Activated T-cell treated with anti-CD3 and anti-CD28 coated beads for 24 hours (primary cell): ENCODE measurements at places on chromosomes 7 and 10.

DNA sequence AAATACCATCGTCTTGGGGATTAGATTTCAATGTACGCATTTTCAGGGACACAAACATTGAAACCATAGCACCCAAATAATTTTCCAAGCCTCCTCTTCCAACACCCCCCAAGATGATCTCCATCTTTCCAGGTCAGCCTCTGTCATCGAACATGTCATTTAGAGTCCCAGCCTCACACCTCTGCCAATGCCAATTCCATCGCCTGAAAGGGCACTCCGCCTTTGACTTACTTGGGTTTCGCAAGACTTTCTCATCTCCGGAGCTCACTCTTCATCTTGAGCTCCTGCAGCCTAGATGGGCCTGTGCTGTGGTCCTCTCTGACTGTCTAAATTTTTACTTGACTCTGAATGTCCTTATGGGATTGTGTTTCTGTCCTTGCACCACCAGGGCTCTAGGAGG is 10.4 kb upstream of the FAM241B start:
- no peak for DNase-seq

- DNase-seq, result no peak
Observed at GRCh38 chr10:88170628-88171027, 307.2 kb downstream of the PTEN start.

DNA sequence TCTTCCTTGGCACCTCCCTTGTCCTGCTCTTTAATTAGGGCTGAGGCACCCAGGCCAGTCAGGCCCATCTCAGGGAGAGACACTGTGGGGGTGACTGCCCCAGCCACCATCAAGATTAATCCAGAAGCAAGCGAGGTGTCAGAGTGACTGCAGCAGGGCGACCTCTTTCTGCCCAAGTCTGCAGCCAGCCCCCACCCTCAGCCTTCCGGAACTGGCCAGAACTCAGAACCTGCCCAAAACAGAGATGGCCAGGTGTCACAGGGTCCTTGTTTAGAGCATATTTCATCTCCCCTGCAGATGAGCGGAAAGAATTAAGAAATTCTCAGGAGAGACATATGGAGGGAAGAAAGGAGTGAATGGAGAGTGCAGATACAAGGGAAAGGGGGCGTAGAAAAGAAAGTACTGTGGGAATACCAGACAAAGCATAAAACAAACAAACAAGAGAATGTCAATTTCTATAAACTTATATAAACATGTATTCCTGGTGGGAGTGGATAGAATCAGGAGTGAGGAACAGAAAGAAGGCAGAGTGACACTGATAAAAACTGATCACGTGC is 188.8 kb upstream of the NRP1 start:
- DNase-seq, result no peak

- DNase-seq, result no peak
Observed at GRCh38 chr7:125255810-125256209, 326.2 kb upstream of the POT1 start.

DNA sequence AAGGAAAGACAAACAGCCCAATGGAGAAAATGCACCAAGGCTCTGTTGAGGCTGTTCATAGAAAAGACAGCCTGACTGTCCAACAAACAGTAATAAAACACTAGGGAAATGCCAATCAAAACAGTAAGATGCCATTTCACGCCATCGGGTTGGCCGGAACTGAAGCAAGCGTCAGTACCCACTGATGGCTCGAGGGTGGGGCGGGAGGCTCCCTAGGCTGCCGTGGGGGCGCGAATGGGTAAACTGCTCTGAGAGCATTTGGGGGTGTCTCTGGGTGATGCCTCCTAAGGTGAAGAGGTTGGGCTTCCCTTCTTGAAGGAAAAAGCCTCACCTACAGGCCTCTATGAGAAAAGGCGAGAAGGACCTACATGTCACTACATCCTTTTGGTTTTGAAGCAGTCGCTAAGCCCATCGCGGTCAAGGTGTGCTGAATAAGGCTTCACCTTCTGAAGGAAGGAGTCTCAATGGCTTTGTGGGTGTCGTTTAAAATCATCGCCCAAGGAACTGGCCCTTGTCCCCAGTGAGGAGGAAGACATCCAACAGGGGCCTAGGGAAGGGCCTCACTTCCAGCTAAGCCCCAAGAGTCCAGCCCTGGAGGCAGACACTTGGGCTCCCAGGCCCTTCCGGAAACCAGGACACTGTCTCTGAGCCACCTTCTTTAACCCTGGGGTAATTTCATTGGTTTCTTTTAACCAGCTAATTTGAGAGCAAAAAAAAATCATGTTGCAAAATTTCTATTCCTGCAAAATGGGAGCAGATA is 98.5 kb upstream of the PPP2R2D start:
- no peak for DNase-seq

GRCh38 chr7:111878785-111879184 is 316.5 kb upstream of the IMMP2L start:
- no peak for DNase-seq

DNA sequence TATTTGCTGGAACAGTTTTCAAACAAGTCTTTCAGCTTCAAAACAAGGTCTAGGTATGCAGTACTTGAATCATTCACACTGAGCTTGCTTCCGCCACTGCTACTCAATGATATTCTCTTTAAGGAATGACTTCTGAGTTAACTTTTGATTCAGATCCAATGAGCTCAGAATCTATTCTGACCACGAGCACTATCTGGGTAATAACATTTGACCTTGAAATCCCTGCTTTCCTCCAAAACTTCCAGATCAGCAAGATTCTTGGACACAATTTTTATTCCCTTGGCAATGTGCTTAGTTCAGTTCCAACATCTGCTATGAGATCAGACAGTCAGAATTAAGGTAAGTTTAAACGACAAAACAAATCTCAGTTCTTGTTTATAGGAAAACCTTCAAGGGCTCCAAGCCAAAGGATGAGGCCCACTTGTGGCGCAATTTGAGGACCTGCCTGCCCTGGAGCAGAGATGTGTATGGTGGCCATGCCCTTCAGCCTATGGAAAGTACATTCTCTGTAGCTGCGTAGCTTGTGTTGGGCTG is 87.2 kb downstream of the RNF216 start:
- no peak for DNase-seq

GRCh38 chr10:6990891-6991290 is 410.8 kb upstream of the PRKCQ start:
- no peak for DNase-seq

DNA sequence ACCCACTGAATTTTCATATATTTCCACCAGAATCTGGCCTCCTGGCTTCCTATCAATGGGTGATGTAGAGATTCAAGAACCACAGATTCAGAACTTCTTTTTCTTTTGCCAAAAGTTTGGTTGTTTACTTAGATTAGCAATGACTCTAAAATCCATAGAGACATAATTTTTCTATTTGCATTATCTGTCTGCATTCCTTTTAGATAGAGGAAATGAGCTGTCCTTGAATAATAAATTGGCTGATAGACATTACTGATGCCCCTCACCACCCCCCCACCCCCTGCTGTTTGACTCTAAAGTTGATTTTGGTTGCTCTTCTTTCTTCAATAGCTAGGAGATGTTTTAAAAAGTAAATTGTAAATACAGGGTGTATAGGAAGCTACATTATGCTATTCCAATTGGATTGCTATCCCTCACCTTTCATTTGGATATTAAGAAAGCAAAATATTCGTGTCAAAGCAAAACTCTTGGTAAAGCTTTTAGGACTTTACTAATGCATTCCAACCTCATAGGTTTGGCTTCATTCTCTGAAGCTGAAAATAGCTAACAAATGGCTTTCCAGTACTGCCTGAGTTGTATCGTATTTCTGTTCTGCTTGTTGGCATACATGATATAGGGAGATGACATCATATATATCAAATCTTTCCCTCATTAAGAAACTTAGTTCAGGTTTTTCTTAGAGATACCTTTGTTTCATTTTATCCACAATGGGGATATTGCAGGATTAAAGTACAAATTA is 606.0 kb downstream of the ARL4A start:
- no peak for DNase-seq

DNA sequence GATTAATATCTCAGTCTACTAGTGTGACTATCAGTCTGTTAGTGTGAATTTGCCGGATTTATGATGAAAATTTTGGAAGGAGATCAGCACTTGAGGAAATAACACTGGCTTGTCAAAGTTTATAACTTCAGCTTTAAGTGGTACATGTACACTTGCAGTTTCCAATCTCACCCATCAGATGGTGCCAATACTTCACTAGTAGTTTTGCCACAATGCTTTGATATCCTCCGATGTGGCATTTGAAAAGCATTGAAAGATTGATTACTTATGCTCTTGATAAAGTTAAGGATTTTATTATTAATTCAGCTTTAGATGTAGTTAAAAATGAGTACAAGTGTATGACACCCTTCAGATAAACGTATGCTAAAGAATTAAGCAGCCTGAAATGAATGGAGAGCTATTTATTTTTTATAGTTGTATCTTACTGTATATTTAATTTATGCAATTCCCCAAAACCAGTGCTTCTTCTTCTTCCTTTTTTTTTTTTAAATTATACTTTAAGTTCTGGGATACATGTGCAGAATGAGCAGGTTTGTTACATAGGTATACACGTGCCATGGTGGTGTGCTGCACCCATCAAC is 98.2 kb downstream of the ANLN start:
- DNase-seq, result peak; percentile 23

DNA sequence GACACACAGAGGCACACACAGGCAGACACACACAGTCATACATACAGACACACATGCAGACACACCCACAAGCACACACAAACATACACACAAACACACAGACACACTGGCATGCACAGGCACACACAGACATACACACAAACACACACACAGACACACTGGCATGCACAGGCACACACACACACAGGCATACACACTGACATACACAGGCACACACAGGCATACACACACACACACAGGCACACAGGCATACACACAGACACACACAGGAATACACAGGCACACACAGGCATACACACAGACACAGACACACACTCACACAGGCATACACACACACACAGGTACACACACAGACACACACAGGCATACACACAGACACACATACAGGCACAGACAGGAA is 340.7 kb upstream of the VSTM2A start:
- DNase-seq, result no peak

DNA sequence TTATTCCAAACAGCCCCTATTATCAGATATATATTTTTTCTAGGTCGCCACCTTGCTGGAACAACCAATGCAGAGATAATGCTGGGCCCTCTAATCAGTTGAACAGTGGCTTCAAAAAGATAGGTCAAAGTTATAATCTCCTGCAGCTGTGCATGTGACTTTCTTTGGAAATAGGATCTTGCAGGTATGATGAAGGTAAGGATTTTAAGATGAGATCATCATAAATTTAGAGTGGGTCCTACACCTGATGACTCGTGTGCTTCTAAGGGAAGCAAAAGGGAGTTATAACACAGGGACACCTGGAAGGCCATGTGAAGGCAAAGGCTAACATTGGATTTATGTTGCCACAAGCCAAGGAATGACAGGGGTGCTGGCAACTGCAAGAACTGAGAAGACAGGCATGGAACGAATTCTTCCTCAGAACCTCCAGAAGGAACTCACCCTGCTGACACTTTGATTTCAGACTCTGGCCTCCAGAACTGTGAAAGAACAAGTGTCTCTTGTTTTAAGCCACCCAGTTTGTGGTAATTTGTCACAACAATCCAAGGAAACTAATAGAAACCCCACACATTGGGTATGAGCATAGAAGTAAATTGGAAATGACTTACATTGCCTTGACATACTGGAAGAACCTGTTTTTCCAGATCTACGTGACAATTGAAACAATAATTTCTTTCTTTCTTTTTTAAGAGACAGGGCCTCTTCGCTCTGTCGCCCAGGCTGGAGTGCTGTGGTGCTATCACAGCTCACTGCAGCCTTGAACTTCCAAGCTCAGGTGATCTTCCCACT is 34.4 kb downstream of the CCDC71L start:
- no peak for DNase-seq

- no peak for DNase-seq
Observed at GRCh38 chr10:48242171-48242904, 32.2 kb downstream of the FRMPD2 start.

GRCh38 chr10:72158176-72158575 is 57.6 kb upstream of the ANAPC16 start:
- DNase-seq, result no peak

DNA sequence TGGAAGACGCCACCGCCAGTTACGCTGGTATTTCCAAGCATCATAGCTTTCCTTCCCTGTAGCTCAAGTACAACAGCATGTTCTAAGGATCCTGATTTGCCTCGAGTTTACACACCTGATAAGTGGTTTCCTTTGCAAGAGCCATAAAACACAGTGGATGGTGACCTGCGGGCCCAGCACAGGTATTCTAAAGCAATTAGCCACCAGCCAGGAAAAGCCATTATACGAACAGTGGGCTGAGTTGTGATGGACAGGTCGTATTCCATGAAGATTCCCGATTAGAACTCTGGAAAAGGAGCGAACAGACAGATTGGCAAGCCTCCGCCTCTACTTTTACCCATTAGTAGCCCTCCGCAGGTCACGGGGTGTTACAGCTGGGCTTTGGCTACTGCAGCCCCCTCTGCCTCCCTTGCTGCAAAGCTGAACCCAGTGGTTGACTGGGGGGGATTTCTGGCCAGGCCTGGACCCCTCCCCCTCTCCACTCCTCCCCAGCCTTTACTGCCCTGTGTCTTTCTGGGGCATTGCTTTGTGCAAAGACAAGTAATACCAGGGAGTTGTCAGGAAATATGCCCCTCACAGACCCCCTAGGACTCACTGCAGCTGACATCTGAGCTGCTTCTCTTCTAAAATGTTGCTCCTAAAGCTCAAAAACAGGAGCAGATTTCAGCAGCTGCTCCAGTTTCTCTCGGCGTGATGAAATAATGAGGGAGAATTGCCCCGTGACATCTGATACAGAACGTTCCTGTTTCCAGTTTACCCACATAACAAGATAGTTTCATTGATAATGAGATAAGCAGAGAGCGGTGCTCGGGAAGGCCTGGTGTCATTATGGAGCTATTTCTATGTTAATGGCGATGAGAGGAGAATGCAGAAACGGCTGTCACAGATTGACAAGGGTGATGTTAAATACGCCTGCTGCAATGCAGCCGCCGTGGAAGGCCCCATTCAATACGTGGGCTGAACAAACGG is 214.4 kb downstream of the CCSER2 start:
- DNase-seq, result no peak

DNA sequence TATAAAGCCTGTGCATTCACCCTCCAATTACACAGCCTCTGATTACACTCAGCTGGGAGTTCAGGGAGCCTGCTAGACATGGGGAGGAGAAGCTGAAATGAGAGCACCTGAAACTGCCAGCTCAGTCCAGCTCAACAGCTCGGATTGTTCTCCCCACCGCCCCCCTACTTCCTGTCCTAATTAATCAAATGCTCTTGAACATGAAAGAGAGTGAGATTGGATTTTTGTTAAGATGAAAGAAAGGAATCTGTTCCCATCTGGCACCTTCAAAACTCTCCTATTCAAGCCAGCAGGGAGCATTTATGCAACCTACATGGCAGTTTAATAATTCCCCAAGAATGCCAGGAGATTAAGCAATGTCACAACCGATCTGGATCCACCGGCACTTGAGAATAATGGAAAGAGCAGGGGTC is 98.0 kb downstream of the NPSR1 start:
- DNase-seq, result no peak

GRCh38 chr7:158495786-158496185 is 91.8 kb downstream of the PTPRN2 start:
- DNase-seq, result no peak
